GM12892 (cell line): ENCODE measurements at places on chromosomes 11 and 22.

DNA sequence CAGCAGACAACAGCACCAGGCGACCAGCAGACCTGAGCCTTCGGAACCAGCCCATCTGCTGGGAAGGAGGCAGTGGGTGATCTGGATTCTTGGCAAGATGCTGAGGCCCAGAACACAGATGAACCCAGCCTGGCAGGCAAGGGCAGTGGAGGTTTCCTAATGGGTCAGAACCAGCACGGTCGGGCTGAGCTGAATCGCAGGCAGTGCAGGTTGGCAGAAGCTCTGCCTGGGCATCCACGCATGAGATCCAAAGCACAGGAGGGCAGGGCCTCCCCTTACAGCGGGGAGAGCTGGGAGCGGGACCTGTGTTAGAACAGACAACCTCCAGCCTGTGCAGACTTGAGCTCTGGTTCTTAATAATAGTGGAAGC lies 47.5 kb downstream of the DSCAML1 start:
- DNase-seq: no peak

GRCh38 chr11:118911880-118912741 lies 13.6 kb downstream of the BCL9L start:
- DNase-seq: no peak

DNA sequence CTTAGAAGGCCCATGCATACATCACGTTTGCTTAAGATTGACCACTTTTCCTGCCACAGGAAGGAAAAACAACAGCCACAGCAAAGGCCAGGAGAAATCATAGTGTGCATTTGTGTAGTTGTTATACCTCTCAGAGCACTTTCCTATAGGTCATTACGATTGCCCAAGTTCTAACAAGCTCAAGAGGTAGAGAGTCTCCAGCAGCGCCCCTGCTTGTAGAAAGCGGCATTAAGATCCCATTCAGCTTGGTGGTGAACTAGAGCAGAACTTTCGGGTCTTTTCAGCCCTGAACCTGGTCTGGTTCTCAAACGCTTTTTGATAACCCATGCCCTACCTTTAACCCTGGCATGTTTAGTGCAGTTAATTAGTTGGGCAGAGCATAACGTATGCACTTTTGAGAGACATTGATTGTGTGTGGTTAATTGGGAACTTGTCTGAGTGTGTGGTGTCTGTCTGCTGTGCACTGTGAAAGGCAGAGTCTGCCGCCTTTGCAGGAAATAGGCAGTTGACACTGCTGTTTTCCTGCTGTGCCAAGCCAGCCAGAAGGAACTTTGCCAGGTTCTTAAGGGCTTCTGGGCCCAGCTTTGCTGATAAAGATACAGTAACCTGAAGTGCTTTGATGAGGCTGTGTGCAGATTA lies 109.9 kb upstream of the CLMP start:
- DNase-seq: no peak

DNA sequence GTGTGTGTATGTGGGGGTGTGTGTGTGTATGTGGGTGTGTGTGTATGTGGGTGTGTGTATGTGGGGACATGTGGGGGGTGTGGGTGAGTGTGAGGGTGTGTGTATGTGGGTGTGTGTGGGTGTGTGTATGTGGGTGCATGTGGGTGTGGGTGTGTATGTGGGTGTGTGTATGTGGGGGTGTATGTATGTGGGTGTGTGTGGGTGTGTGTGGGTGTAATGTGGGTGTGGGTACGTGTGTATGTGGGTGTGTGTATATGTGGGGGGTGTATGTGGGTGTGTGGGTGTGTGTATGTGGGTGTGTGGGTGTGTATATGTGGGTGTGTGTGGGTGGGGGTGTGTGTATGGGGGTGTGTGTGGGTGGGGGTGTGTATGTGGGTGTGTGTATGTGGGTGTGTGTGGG lies 106.7 kb downstream of the SPATA19 start:
- no peak for DNase-seq
